ENCODE measurements at places on chromosomes 1 and 21.
A peak's percentile ranks its signal among the peaks of the same experiment; 100 is the strongest.

GRCh38 chr1:29499104-29499650 is 262.9 kb downstream of the PTPRU start:
- DNase-seq, result no peak

DNA sequence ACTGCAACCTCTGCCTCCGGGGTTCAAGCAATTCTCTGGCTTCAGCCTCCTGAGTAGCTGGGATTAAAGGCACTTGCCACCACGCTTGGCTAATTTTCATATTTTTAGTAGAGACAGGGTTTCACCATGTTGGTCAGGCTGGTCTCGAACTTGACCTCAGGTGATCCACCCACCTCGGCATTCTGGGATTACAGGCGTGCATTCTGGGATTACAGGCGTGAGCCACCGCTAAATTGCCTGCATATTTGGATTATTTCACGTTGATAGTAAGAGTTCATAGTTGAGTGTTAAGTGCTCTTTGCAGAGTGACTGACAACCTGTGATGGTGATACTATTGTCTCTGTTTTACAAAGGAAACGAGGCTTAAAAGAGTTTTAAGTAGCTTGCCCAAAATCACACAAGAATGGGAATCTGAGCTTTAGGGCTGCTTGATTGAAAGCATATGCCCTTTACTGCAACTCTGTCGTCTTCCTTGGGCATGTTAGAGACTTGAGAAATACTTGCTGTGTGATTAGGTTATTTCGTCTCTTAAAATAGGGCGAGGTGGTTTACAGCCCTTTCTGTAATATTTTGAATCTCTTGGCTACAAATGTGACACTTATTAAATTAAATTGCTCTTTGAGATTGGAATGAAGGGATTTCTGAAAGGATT is 12.4 kb downstream of the CDC42 start:
- no peak for DNase-seq

- DNase-seq, result no peak
Measured at GRCh38 chr21:41691205-41692184, 75.4 kb downstream of the RIPK4 start.

GRCh38 chr1:228488125-228488817 is 1.1 kb downstream of the RNF187 start:
- DNase-seq, result no peak

DNA sequence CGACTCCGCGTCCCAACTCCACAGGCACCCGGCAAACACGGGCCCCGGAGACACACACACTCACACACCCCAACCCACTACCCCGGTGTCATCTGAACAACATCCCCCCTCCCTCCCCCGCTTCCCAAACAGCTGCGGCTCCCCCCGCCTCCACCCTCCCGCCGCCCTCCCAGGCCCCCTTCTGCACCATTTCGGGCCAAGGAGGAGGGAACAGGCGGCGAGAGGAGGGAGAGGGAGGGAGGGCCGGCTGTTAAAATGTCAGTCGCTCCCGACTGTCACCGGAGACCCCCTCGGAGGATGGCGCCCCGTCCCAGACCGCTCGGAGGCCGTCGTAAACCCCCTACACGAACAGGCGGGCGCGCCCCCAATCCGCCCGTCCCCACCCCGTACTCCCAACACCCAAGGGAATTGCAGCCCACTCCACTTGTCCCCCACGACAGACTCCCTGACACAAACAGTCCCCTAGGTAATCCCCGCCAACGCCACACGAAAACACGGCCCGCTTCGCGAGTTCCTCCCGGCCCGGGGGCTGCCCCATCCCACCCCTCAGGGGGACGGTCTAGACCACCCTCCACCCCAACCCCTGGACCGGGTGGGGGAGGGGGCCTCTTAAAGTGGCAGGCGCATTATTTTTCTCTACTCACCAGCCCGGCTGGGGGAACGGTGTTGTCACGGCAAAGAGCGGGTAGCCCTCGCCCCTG is 583 bp downstream of the MEF2D start:
- DNase-seq, result no peak

DNA sequence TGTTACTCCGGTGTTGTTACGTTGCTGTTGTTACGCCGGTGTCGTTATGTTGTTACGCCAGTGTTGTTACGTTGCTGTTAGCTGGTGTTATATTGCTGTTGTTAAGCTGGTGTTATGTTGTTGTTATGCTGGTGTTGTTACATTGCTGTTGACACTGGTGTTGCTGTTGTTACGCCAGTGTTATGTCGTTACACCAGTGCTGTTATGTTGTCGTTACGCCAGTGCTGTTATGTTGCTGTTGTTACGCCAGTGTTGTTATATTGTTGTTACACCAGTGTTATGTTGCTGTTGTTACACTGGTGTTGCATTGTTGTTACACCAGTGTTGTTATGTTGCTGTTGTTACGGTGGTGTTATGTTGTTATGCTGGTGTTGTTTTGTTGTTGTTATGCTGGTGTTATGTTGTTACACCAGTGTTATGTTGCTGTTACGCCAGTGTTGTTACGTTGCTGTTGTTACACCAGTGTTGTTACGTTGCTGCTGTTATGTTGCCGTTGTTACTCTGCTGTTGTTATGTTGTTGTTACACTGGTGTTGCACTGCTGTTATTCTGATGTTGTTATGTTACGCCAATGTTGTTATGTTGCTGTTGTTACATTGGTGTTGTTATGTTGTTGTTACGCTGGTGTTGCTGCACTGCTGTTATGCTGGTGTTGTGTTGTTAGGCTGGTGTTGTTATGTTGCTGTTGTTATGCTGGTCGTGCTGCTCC is 25.6 kb downstream of the H6PD start:
- no peak for DNase-seq

DNA sequence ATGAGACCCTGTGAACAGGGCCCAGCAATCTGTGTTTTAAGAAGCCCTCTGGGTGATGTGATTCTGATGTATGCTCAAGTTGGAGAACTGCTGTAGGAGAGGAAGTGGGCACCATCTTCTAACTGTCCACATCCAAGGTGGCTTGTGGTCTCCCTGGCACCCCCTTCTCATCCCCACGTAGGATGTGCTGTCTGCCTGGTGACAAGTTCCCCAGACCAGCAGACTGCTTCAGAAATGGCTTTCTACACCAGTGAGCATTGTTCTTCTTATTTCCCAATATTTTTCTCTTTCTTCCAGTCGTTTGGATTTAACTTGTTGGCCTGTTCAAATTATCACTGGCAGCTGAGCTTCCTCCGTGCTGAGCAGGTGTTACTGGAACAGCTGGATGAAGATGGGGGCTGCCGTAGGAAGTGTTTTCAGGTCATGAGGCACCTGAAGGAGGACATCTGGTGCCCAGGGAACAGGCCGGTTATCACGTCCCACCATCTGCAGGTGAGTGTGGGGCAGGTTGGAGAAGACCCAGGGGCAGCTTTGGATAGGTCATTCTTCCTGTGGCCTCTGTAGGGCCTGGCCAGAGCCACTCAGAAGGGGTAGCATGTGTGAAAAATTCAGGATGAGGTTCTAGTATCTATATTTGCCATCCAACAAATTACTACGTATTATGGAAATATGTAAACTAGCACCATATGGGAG is 16.8 kb downstream of the MAB21L3 start:
- no peak for DNase-seq

GRCh38 chr1:219039017-219039681 is 134.5 kb upstream of the LYPLAL1 start:
- no peak for DNase-seq

DNA sequence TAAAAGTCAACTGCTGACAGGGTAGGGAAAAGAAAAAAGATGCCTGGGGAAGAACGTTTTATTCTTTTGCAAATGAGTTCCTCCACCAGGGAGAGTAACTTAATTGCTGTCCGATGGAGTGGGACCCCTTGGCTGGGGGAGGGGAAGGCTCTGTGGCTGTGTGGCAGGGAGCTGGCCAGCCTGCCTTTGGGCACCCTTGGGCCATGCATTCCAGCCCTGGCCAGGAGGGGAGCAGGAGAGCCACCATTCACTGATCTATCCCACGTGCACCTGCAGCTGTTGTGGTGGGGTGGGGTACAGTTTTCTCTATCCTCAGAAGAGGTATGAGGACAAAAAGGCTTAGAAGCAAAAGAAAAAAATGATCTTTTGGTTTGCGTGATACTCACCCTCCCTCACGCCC is 116.9 kb downstream of the KCNK1 start:
- DNase-seq, result no peak

DNA sequence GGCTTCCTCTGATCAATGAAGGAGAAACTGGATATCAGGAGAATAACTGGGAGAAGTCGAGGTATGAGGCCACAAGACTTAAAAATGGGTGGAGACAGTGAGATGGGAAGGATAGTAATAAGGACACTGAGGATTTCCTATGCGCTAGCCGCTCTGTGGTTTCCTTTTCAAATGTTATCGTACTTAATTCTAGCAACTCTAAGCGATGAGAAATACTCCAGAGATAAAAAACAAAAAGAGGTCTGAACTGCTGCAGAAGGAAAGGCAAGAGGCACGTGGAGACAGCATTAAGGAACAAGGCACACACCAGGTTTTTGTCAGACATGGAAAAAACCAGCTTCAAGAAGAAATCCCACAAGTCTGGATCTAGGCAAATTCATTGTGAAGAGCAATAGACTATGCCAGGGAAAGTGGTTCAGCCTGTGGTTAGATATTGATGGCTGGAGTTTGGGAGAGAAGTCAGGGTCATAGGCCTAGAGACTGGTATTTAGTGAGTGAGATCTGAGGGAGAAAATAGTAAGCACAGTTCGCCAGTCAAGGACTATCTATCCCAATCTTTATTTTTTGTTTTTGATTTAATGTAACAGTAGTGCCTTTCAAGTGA is 5.3 kb downstream of the CLCA2 start:
- no peak for DNase-seq

- DNase-seq, result no peak
Measured at GRCh38 chr1:160862203-160863060, at the start of gene CD244. Gene CD244 (minus strand): TSS chr1:160862887. CDS start chr1:160862677, 210 bp downstream.

DNA sequence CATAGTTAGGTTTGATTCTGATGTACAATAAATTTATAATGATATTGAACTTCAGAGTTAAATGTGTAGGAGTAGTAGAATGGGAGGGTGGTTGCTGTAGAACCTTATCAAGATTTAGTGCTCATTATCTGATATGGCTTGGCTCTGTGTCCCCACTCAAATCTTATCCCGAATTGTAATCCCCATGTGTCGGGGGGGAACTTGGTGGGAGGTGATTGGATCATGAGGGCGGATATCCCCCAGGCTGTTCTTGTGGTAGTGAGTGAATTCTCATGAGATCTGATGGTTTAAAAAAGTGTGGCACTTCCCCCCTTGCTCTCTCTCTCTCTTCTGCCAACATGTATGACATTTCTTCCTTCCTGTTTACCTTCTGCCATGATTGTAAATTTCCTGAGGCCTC is 265.5 kb downstream of the GRIK1 start:
- no peak for DNase-seq

GRCh38 chr1:100458661-100459357 is 79.1 kb upstream of the GPR88 start:
- DNase-seq, result no peak

- no peak for DNase-seq
Measured at GRCh38 chr1:153466908-153467307, 6.5 kb upstream of the S100A7 start.

- no peak for DNase-seq
Measured at GRCh38 chr1:179017383-179018326, 8.0 kb upstream of the FAM20B start.

GRCh38 chr1:61301824-61302657 is 219.7 kb downstream of the NFIA start:
- DNase-seq, result peak; percentile 52

DNA sequence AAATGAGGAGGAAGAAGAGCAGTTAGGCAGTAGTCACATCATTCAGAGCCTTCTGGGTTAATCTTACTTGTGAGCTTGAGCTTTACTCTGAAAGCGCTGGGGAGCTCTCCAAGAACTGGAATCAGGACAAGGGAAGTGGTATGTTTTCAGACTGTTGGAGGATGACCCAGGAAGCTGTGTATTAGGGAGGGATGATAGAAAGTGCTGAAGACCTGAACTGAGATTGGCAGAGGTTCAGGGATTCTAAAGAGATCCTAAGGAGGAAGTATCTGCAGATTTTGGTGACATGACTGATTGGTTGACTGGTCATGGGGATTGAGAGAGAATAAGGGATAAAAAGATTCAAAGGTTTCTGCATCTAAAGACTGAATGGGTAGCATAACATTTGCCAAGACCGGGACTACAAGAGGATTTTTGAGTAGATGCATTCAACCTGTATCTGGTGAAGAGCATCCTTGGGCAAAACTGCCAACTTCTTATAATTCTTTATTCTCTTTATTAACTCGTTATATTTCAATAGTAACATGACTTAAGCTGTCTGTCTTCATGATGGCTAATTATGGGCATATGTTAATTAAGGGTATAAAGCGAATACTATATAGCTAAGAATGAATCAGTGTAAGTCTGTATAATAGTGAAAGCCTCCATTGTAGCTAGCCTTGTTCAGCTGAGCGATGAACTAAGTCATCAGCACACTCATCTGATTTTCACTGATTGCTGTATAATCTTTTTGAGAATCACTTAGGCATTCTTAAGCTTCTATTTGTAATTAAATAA is 41.8 kb downstream of the XCL1 start:
- no peak for DNase-seq

DNA sequence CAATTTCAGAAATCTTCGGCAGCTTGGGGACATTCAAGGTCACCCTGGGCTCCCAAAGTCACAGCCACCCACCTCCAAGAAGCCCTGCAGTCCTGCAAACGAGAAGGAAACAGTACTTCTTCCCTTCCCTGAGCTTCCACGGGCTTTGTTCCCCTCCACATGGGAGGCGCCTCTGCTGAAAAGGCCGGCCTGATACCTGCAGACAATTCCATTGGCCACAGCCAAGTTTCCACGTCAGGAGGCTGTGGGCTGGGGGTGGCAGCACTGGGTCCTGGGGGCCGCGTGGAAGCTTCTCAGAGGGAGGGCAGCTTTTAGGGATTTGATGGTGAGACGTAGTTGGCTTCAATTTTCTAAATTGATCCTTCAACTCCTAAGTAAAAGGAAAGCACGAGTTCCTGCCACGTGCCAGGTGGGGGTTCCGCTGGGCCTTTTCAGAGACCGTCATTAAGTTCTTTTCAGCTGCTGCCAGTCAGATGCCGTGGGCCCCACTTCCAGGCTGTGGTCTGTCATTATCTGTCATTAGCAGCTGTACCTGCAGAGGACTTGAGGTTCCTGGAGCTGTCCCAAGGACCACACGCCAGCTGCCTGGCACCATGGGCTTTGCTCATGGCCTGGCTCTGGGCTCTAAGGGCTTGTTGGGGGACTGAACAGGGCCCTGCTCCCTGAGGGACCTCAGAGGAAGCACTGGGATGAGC is 98.7 kb downstream of the CRYAA start:
- DNase-seq, result no peak

DNA sequence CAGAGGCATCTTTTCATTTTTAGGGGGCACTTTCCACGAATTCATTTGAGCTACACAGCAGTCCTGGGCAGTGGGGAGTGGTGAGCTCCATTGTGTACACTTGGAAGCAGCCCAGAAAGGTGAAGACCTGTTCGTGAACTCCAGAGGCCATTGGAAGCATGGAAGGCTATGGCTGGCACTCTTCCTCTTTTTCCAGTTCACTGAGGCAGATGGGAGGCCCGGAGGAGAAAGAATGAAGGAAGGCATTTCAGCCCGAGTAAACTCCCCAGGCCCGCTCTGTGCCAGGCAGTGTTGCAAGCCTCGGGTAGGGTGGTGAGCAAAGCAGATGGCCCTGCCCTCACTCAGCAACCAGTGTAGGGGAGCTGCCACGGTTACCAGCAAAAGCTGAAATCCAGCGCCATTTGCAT is 673 bp upstream of the DHCR24 start:
- no peak for DNase-seq

- DNase-seq, result no peak
Measured at GRCh38 chr1:203465146-203465798, 10.3 kb upstream of the PRELP start.

GRCh38 chr1:31799196-31799894 is 16.5 kb downstream of the SPOCD1 start:
- DNase-seq, result no peak
